ENCODE measurements at places on chromosomes 16 and 17. TPM values are rescaled to one million over a fixed set of nuclear protein-coding genes. Genes with fewer than 3 reads are reported as not detected.
A peak's percentile ranks its signal among the peaks of the same experiment; 100 is the strongest.

DNA sequence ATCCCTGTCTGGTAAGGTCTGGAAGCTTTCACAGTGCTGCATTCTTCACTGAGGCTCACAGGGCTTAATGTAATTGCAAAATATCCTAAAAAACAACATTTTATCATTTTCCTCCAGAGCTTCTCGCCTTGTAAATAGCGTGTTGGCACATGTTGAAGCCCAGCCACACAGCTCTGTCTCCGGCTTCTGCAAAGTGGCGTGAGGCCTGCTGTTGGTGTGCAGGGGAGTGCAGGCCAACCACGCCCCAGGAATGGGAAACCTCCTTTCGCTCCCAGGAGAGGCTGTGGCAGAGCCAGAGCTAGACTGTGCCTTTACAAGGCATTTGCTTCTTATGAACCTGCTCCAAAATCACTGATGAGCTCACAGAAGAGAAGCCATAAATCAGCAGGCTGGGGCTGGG, 248.2 kb upstream of the MAF start:
- peak; percentile 93 for DNase-seq

Gene HEATR9
- not detected for total RNA-seq

Gene TP53TG3F
- total RNA-seq, result 0.48 TPM

DNA sequence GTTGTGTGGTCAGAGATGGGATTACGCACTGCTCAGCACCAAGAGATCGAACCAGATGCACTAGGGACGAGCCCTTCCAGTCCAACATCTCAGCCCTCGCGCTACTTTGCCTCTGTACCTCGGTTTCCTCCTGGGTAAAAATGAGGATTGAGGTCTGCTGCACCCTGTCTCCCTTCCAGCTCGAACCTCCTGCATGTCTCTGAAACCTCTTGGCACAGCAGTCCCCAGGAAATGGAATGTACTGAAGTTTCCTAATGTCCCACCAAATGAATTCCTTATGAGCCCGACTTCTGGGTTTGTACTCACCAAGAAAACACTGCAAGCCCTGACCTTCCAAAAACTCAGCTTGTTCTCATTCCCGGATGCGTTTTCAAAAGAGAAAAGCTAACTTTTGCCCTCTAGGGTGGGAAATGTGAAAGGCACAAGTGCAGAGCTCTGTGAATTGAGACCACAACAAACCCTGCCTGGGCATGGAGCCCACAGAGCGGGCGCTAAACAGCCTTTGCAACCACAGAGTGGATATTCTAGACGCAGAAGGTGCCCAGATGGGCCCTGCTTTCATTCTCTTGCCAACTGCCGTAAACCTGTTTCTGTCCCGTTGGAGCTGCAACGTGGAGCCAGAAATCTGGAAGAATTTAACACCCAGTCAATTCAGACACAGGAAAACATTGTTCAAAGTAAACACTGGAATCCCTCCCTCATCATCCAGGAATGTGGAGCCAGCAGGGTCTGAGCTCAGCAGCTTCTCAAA, 10.3 kb downstream of the CDRT4 start:
- peak; percentile 91 for DNase-seq

DNA sequence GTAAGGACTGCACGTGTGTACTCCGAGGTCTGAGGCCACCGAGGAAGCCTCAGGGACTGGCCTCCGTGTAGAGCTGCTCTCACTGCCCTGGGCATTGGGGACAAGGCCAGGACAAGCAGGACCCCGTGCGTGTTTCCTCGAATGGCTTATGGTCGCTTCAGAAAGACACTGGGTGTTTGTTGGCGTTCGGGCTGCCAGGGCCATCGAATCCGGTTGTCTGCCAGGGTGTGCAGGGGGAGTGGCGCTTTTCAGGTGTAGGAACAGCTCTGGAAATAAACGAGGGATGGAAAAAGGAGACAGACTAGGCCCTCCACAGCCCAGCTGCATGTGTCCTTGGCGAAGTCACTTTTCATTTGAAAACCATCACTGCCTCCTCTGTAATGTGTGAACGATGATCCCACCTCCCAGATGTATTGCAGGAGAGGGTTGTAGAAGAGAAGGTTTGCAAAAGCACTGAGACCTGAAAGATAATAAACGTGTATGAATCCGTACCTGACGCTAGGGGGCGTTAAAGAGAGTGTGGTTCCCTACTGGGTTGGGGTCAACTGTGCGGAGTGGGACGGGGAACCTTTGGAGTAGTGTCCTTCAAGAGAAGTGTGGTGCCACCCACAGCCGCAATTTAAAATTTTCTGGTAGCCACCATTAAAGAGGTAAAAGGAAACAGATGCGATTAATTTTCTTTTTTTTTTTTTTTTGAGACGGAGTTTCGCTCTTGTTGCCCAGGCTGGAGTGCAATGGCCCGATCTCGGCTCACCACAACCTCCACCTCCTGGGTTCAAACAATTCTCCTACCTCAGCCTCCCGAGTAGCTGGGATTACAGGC, 2.1 kb upstream of the ZSCAN10 start:
- DNase-seq, result no peak

Gene ANKRD40CL
- total RNA-seq, result 2.9 TPM

GRCh38 chr16:57167953-57168352, 17.9 kb downstream of the PSME3IP1 start:
- DNase-seq, result peak; percentile 82

- DNase-seq, result no peak
These were observed 11.3 kb downstream of the CA5A start for GRCh38 chr16:87924811-87925670.

DNA sequence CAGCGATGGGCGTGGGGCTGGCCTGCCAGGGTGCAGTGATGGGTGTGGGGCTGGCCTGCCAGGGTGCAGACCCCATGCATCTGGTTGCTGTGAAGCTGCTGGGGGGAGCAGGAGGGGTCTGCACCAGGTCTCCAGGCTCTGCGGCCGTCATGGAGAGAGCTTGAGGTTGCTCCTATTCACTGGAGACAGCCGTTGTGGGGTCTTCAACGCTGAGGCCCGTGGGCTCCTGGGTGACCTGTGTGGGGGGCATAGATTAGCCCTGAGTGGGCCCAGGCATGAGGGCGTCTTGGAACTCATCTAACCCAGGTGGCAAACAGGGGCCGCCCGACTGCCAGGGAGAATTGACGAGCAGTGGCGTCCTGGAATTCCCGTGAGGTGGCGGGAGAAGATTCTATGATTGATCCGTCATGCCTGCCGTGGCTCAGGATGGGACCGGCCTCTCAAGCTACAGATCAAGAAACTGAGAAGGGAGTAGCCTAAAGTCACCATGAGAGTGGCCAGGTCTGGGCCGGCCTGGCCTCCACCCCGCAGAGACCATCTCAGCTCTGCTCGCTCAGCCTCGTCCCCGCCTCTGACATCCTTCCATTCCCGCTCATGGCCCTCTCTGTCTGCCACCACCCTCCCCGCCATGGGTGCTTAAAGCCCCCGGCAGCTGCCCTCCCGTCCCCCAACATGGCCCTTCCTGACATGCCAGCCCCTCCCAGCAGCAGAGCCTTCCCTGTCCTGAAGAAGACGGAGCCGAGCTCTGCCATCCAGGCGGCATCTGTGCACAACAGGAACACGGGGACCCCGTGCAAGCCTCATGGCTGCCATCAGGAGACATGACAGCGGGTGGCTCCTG, 50.7 kb upstream of the ACSF3 start:
- DNase-seq, result no peak

Gene PHLPP2
- total RNA-seq, result 9.4 TPM

Gene KRTAP4-9
- total RNA-seq, result not detected

GRCh38 chr16:78628461-78629045, 529.1 kb downstream of the WWOX start:
- peak; percentile 23 for DNase-seq

Gene KIF2B
- total RNA-seq, result 1.2 TPM

DNA sequence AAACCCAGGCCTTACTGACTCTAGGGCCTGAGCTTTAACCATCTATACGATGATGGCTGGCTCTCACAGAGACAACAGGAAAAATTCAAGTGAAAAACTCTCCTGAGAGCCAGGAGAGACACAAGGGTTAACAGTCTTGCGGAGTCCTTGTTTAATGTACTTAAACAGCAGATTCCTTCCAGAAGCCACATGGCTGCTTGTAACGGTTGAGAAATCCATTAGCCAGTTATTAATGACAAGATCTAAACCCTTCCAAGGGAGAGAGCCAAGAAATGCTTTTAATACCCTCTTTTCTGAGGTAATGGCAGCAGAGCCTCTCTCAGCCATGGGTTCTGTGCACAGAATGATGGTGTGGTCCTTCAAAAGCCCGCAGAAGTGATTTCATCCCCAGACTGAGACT, 5.2 kb upstream of the ALDOA start:
- peak; percentile 53 for DNase-seq

DNA sequence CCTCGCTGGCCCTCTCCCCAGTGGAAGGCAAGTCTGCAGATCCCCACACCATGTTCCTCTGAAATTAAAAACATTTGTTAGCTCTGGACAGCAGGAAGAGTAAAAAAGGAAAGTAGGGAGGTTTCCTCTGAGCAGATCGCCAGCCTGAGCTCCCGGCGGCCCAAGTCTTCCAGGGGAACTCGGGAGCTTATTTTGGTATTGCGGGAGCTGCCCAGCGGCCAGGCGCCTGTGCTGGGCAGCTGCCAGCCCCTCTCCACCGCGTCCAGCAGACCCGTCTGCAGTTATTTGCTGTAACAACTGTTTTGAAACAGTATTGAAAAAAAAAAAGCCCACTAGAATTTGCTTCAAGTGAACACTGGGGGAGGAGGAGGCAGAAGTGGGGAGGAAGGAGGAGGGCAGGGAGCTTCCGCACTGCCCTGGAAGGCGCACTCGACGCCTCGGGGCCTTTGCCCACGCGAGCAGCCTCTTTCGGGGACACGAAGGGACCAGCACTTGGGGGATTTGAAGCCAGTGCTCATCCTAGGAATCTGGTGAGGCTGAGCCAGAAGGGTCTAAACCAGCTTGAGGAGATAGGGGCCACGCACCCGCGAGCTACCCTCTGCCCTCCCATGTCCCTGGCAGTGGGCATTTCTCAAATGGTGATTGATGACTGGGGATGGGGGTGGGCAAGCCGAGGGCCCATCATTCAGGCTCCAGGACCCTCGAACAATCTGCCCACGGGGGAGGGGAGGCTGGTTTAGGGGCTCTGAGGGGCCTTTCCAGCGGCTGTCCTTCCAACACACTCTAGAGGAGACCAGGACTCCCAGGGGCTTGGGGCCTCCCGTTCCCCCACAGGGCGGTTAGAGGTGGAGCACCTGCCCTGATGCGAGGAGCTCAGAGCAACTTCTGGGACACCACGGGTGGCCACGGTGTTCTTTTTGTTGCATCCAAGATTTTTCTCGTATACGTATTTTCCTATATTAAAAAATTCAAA, 3.0 kb upstream of the BAHCC1 start:
- peak; percentile 67 for DNase-seq

Gene DBF4B
- total RNA-seq, result 5.1 TPM
